ENCODE measurements at places on chromosomes 3 and 15.

DNA sequence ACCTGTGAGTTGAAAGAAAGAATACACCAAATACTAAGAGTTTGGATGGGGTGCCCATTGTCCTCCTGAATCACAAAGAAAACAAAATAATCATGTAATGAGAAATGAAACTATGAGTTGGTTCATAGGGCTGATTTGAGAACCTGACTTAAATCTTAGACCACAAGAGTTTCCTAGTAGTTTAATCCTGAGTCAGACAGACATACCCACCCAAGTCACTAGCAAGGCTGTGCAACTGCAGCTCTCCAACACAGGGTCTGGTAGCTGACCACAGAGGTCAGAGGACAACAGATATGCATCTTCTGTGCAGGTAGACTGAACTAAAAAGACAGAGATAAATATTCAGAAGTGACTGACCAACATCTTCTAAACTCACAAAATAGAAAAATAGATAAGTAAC is 296.3 kb upstream of the TMCO5A start:
- DNase-seq, result no peak
- no peaks in the 10 kb centered on the region for H3K27me3 ChIP-seq
- H3K27ac ChIP-seq, result no peak overlapping the region
- H3K4me3 ChIP-seq, result no peak overlapping the region

DNA sequence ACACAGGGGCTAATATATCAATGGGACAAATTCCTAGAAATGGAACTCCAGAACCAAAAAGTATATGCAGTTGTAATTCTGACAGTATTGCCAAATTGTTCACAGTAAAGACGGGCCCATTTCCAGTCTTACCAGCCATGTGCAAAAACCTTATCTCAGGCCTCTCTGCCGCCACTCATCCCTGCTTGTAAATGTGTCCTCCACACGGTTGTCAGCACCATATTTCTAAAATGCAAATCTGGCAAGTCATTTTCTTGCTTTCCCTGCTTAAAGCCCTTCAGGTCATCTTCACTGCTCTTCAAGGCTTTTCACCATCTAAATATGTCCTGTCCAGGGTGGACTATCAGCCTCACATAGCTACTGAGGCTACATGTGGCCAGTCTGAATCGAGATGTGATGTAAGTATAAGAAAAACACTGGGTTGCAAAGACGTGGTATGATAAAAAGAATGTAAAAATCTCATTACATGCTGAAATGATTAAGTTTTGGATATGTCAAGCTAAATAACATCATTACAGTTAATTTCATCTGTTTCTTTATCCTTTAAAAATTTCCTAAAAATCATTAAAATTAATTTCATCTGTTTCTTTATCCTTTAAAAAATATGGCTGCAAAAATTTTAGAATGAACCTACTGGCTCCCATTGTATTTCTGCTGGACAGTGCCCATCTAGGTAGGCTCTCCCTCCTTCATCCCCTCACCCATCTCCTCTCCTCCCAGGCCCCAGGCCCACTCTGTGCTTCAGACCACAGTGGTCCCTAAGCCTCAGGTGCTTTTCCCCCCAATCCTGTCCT is 980 bp downstream of the PARP9 start:
- peaks cover 23% of the 10 kb centered on the region for H3K36me3 ChIP-seq
- no peaks in the 10 kb centered on the region for H3K27me3 ChIP-seq
- H3K4me1 ChIP-seq, result peaks cover 59% of the 10 kb centered on the region
- H3K27ac ChIP-seq, result peak overlapping the region; percentile 95
- H3K4me3 ChIP-seq, result peak overlapping the region; percentile 94
- no peak for DNase-seq

DNA sequence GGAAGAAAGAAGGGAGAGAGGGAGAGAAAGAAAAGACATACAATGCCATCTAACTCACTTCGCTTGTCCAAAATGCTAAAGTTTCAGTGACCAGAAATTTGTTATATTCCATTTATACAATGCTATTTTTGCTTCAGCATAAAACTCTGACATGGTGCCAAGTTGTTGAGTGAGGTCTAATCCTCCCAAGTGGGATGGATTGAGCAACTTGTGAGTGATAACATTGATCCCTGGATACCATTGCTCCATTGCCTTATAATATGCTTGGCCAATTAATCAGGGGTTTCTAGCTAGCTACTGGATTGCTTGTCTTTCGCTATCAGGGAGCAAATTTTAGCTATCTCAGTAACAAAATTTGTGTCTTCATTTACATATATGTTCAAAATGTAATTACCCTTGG is 615.6 kb upstream of the DPPA4 start:
- H3K27ac ChIP-seq, result no peak overlapping the region
- no peak for DNase-seq
- H3K4me1 ChIP-seq, result no peaks in the 10 kb centered on the region
- no peaks in the 10 kb centered on the region for H3K27me3 ChIP-seq
- no peaks in the 10 kb centered on the region for H3K36me3 ChIP-seq
- no peak overlapping the region for H3K4me3 ChIP-seq

DNA sequence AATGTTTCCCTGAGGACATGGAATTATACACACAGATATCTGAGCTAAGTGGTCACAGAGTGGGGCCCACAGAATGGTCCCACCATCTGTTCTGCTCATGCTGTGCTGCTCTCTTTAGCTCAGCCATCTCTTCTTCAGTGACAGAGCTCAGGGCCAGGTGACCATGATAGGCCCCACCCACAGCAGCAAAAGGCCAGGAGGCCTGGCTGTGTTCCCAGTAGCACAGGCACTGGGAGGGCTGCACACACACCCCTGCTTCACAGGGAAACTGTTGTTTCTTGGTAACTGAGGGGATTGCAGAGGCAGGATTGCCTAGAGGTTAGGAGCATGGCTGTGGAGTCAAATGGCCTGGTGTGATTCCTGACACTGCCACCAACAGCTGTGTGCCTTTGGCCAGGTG is 4.8 kb upstream of the FBXW12 start:
- DNase-seq, result no peak
- no peaks in the 10 kb centered on the region for H3K27me3 ChIP-seq
- no peak overlapping the region for H3K4me3 ChIP-seq
- no peaks in the 10 kb centered on the region for H3K36me3 ChIP-seq

DNA sequence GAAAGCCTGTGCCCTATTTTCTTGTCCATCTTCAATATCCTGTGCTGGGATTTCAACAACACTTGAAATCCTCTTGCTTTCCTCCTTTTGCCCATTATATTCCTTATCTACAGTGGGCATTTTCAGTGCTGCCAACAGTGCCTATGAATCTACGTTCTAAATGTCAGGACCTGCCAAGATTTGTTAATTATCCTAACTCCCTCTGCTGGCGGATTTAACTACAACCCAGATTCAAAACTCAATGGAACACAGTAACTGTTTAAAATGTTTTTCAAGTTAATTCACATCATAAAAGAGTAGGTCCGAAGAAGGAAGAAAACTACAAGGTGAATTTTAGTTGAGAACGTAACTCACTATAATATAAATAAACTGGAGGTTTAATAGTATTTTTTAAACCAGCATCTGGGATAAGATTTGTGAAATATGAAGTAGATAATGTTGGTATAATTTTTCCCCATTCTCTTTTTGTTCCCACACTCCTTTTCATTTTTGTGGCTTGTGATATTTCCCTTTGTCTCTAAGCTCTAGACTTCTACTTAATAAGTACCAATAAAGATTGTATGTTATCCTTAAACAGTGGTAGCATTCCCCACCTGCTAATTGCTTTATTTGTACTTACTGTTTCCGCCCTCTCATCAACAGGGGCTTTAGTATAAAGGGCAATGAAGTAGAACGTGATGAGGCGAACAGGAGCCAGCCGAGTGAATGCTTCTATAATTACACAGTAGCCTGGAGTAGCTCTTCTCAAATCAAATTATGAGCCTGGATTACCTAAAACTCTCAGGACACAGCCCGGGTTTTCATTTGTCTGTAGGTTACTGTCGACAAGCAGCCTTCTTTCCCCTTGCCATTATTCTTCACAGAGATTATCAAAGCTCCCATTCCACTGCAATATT is 302.5 kb upstream of the ATP11B start:
- no peaks in the 10 kb centered on the region for H3K4me1 ChIP-seq
- H3K4me3 ChIP-seq, result no peak overlapping the region
- no peak overlapping the region for H3K27ac ChIP-seq
- no peaks in the 10 kb centered on the region for H3K27me3 ChIP-seq
- no peaks in the 10 kb centered on the region for H3K36me3 ChIP-seq

DNA sequence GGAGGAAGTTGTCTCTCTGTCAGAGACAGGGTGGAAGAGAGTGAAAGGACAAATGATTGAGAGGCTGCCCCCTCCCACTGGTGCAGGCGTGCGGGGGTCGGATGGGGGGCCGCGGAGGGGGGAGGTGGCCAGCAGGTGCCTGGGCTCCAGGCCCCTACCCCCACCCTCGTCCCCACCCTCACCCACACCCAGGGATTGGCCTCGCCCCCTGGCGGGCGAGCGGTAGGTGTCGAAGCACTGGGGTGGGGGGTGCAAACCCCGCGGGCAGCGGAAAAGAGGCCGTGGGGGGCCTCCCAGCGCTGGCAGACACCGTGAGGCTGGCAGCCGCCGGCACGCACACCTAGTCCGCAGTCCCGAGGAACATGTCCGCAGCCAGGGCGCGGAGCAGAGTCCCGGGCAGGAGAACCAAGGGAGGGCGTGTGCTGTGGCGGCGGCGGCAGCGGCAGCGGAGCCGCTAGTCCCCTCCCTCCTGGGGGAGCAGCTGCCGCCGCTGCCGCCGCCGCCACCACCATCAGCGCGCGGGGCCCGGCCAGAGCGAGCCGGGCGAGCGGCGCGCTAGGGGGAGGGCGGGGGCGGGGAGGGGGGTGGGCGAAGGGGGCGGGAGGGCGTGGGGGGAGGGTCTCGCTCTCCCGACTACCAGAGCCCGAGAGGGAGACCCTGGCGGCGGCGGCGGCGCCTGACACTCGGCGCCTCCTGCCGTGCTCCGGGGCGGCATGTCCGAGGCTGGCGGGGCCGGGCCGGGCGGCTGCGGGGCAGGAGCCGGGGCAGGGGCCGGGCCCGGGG is at the start of gene KAT2B:
Gene KAT2B (plus strand): TSS at position 682 of the 783 bp plus-strand sequence. CDS start 32 bp downstream, at position 714.
- no peaks in the 10 kb centered on the region for H3K36me3 ChIP-seq
- no peaks in the 10 kb centered on the region for H3K27me3 ChIP-seq
- DNase-seq, result peak; percentile 84
- H3K27ac ChIP-seq, result peak within 1 kb of the TSS; percentile 86

DNA sequence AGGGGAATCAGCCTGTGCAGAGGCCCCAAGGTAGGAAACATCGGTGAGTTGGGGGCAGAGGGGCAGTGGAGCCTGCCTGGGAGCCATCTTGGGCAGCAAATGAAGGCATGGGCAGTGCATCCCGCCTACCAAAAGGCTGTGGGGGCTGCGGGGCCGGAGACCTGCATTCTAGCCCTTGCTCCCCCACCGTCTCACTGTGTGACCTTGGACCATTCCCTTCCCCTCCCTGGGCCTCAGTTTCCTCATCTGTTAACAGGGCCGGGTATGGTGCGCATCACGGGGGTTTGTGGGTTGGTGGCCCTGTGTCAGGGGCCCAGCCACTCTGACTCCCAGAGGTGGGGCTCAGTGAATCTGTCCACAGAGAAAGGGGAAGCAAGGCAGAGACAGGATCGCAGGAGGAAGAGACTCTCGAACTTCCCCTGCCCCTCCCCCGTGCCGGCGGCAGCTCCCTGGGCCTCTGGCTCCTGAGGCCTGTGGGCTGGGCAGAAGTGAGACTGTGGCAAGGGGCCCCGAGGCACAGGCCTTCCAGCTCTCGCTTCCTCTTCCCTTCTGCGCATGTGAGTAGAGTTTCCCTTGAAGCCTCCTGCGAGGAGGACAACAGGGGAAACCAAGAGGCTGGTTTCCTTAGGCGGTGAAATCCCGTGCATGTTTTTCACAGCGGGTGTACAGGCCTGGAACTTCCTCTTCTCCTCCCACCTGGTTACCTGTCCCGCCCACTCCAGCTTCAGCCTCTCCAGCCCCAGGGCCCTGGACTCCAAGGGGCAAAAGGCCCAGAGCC is 42.9 kb downstream of the IDH2 start:
- H3K27me3 ChIP-seq, result no peaks in the 10 kb centered on the region
- H3K36me3 ChIP-seq, result no peaks in the 10 kb centered on the region
- peaks cover 49% of the 10 kb centered on the region for H3K4me1 ChIP-seq
- DNase-seq, result peak; percentile 75
- H3K27ac ChIP-seq, result peak overlapping the region; percentile 62

DNA sequence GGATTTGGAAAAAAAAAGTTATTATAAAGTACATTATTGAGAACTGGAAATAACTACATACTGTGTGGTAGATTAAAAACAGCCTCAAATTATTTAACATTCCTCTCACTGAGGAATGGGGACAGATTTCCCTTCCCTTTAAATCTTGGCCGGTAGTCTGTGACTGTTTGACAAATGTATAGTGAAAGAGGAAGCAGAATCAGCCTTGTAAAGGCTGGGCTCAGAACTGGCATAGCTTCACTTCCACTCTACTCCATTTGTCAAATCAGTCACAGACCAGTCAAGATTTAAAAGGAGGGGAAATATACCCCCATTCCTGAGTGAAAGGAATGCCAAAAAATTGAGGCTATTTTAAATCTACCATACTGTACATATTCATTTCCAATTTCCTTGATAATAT is 18.2 kb upstream of the B4GALT4 start:
- H3K27ac ChIP-seq, result no peak overlapping the region
- H3K4me3 ChIP-seq, result no peak overlapping the region
- no peaks in the 10 kb centered on the region for H3K27me3 ChIP-seq
- H3K4me1 ChIP-seq, result no peaks in the 10 kb centered on the region
- H3K36me3 ChIP-seq, result no peaks in the 10 kb centered on the region
- no peak for DNase-seq

DNA sequence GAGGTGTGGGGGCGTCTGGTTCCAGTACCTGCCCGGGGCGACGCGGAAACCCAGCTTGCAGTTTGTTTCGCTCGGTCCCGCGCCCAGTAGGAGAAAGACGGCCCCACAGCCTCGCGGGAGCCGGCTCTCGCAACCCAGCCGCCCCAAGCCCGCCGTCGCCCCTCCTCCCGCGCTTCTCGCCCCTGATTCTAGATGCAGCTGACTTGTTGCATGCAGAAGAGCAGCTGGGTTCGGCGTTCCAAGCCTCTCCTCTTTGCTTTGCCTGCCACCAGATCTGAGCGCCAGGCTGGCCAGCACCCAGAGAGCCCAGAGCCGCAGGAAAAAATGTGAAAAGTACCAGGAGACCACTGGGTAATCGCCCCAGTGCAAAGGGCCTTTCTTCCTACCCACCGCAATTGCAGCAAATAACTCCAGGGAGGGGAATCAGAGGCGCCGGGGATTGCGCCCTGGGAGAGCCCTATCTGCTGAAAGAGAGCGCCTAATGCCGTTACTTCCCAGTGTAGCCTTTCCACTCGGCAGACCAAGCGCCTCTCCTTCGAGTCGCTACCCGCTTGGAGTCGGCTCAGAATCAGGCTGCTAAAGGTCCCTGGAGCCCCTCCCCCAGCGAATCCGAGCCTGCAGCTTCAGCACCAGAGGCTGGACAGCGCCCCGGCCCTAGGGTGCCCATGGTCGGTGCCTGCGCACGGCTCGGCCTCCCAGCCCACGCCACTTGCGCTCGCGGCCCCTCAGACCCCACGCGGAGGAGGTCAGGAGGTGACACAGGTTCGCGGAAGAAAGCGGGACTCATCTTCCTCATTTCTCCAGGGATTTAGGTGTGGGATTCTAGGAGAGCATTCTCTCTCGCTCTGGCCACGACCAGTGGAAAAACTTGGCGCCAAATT is 15.7 kb upstream of the AEN start:
- H3K4me1 ChIP-seq, result peaks cover 12% of the 10 kb centered on the region
- H3K36me3 ChIP-seq, result no peaks in the 10 kb centered on the region
- DNase-seq, result peak; percentile 47
- H3K27me3 ChIP-seq, result peaks cover 60% of the 10 kb centered on the region
- H3K27ac ChIP-seq, result no peak overlapping the region

All from CD4-positive, alpha-beta memory T cell (primary cell).